ENCODE measurements at places on chromosomes 16 and 17. TPM values are rescaled to one million over a fixed set of nuclear protein-coding genes. Genes with fewer than 3 reads are reported as not detected.

The KIAA0513 gene
- total RNA-seq: 10.6 TPM

The HAS3 gene
- total RNA-seq: 1.1 TPM

The PRDM7 gene
- total RNA-seq: not detected

The RNF157 gene
- 67.1 TPM for total RNA-seq

The KRT28 gene
- not detected for total RNA-seq

The ZNF629 gene
- total RNA-seq: 8.3 TPM

The KRT27 gene
- total RNA-seq: not detected

The KRT23 gene
- total RNA-seq: not detected

The FGF11 gene
- total RNA-seq: 1.2 TPM

The COPZ2 gene
- 103 TPM for total RNA-seq

The TBC1D24 gene
- 7.0 TPM for total RNA-seq

The C1QTNF8 gene
- total RNA-seq: not detected

The MFAP4 gene
- 14.3 TPM for total RNA-seq

The C16orf74 gene
- 1.5 TPM for total RNA-seq

The DUXB gene
- total RNA-seq: not detected

The PDILT gene
- not detected for total RNA-seq

The KRTAP16-1 gene
- total RNA-seq: not detected

The HLF gene
- total RNA-seq: 8.5 TPM

The PRR14 gene
- total RNA-seq: 24.2 TPM

The KRTAP4-4 gene
- total RNA-seq: not detected

The CBLN1 gene
- total RNA-seq: 2.9 TPM

The FBXW10B gene
- total RNA-seq: 2.1 TPM

The TM4SF5 gene
- total RNA-seq: not detected

The KRT33A gene
- total RNA-seq: not detected

The MCRIP2 gene
- total RNA-seq: 60.7 TPM

The OR3A3 gene
- total RNA-seq: not detected

The ALDH3A2 gene
- 177 TPM for total RNA-seq

The TMC8 gene
- 7.6 TPM for total RNA-seq

The NPW gene
- not detected for total RNA-seq

The LGALS3BP gene
- 555 TPM for total RNA-seq

The TP53TG3C gene
- not detected for total RNA-seq

The ABCA9 gene
- total RNA-seq: 91.7 TPM

The ABCC6 gene
- total RNA-seq: 2.3 TPM

The DHRS7C gene
- not detected for total RNA-seq

The CENPN gene
- 9.1 TPM for total RNA-seq

The SLC13A2 gene
- total RNA-seq: not detected

The GDPD3 gene
- 2.6 TPM for total RNA-seq

The SMTNL2 gene
- total RNA-seq: not detected

The PRR29 gene
- 0.57 TPM for total RNA-seq

The CTDNEP1 gene
- 80.8 TPM for total RNA-seq

The SLFN12L gene
- 3.4 TPM for total RNA-seq

The DPEP3 gene
- total RNA-seq: not detected

The MGAT5B gene
- 0.19 TPM for total RNA-seq

The TMEM235 gene
- not detected for total RNA-seq

The RSKR gene
- total RNA-seq: 12.3 TPM

The ACSM2A gene
- 0.85 TPM for total RNA-seq

The TPSD1 gene
- total RNA-seq: not detected

The ZP2 gene
- total RNA-seq: not detected

The TTYH2 gene
- total RNA-seq: 14.4 TPM

Data from subcutaneous adipose tissue (tissue), 4 donors.